Mesothelial cell of epicardium (in vitro differentiated cells): ENCODE measurements at places on chromosomes 1 and 21. TPM values are rescaled to one million over a fixed set of nuclear protein-coding genes. Genes with fewer than 3 reads are reported as not detected.

DNA sequence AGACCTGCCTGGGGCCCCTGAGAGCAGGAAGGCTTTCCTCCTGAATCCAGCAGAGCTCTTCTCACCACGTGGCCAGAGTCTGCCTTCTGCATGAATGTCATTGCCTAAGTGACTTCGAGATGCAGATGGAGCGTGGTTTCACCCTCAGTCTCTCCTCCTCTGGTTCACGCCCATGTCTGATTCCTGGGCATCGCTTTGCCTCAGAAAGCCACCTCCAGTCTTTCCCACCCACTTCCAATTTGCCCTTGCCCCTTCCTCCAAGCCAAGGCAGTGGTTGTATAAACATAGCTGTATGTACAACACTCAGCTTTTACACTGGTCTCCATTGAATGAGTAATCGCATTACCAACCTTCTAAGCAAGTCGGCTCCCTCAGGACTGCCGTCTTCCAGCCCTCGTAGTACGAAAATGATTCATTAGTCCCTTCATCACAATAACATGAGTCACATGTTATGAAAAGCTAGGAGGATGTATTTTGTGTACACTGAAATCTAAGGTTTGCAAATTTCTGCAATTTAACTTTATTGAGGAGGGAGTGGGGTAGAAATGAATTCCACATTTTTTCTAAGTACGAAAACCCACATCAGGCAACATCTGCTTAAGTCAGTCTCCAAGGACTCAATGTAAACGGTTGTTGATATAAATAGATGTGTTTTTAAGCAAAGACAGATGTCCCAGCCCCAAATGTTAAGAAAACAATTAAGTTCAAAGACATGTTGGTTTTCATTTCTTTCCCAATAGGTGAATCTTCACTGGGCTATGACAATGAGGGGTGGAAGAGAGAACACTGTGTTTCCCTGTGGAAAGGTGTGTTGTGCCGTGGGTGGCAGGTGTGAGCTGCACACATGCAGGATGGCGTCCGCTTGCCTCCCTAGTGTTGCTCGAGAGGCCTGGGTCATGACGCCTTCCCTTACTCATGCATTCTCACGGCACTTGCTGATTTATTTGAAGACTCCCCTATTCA is 32.3 kb upstream of the ETS2 start:
- no peak for DNase-seq

DNA sequence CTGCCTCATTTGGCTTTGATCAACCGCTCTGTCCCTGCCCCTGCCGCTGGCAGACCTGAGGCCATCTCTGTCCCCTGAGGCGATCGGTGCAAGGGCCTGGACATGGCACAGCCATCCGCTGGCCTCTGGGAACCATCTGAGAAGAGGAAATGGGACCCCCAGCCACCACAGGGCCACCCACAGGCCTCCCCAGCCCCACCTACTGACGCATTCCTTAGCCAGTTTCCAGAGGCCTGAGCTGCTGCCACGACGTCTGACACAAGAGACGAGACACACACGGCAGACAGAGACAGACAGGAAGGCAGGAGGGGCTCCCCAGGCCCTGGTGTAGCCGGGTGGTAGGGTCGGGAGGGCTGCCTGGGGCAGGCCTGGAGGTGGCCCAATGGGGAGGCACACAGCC is 37.3 kb upstream of the EDN2 start:
- no peak for DNase-seq

GRCh38 chr1:230022666-230023380 is 44.2 kb upstream of the GALNT2 start:
- DNase-seq = no peak

GRCh38 chr1:246304484-246305259 is 202.4 kb downstream of the SMYD3 start:
- no peak for DNase-seq

The LCE1E gene
- not detected in 3 replicates for total RNA-seq
